Glutamatergic neuron (in vitro differentiated cells): ENCODE measurements at places on chromosomes 12 and 14. TPM values are rescaled to one million over a fixed set of nuclear protein-coding genes. Genes with fewer than 3 reads are reported as not detected.

The TMTC2 gene
- 99.3 TPM for total RNA-seq

- DNase-seq = peak; percentile 71
Observed at GRCh38 chr12:130633771-130634170, 82.3 kb downstream of the RIMBP2 start.

GRCh38 chr12:92055877-92056276 lies 89.8 kb downstream of the BTG1 start:
- DNase-seq = no peak

GRCh38 chr12:7444076-7444475 lies at the start of gene CD163L1:
CD163L1 (minus strand) TSS chr12:7444153; CDS start chr12:7444127, 26 bp downstream.
- no peak for DNase-seq

DNA sequence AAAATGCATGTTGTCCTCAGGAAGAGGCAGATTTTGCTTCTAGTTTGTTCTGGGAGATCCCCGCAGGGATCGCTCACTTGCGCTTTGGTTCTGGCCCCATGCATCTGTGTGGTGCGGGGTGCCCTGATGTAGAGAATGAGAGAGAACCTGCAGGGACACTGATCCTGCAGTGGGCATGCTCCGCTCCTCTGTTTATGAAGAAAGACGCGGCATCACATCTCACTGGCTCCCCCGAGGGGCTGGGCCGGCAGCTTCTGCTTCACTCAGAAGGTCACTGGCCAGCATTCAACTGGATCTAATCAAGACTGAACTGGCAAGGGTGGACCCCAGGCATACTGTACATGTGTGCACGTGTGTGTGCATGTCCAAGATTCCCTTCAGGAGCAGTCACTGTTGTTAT lies 164.2 kb downstream of the CALM1 start:
- DNase-seq = no peak

DNA sequence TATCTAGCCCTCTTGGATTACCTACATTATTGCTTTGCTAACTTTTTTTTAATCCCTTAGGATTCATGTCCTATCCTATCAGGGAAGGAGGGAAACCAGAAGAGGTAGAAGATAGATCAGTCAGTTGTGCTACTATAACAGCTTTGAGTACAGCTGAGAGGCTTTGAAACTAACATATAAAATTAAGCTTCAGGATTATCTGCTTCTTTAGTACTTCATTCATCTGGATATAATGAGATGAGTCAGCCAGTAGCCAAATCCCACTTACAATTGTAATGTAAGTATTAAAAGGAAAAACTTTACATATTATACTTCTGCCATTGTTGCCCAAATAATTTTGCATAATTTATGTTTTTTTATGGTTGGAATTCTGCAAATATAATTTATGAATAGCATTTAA lies 33.4 kb upstream of the ANO6 start:
- no peak for DNase-seq

DNA sequence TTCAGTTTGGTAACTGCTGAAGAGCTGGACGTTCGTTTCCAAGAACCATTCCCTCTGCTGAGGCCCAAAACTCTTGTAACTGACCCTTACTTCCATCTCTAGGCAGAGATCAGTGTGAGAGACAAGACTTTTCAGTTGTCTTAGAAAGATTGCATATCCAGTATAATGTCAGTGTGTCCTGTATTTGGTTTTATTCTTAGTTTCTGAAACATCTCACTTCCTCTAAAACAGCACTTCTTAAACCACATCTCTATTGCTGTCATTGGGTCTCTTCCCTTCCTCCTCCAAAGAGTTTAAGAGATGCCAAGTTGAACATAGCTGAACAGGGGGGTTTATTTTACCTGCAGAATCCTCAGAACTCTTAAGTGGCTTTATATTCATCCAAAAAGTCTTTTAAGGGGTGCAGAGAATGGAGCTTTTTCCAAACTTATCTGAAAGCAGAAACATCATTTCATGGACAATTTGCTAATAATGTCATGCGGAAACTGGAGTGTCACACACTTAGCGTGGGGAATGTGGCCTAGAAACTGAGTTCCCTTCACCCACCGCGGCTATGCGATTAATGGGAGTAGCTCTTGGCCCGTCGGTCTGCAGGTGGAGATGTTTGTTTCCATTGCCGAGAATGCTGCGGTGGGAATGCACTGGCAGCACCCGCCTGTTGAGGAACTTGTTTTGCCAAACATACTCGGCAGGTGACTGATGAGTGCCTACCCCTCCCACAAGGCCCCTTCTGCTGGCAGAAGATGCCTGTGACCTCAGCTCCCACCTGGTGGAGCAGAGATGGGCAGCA lies 148.2 kb downstream of the ADGRD1 start:
- no peak for DNase-seq
